ENCODE measurements at places on chromosomes 4 and X.

GRCh38 chr4:26907731-26908599 lies 47.3 kb downstream of the STIM2 start:
- no peak for DNase-seq

GRCh38 chr4:72505314-72505744 lies 63.7 kb downstream of the ADAMTS3 start:
- peak; percentile 82 for DNase-seq

- peak; percentile 4 for DNase-seq
These were observed 329.5 kb downstream of the KCTD8 start for GRCh38 chr4:44118971-44119680.

DNA sequence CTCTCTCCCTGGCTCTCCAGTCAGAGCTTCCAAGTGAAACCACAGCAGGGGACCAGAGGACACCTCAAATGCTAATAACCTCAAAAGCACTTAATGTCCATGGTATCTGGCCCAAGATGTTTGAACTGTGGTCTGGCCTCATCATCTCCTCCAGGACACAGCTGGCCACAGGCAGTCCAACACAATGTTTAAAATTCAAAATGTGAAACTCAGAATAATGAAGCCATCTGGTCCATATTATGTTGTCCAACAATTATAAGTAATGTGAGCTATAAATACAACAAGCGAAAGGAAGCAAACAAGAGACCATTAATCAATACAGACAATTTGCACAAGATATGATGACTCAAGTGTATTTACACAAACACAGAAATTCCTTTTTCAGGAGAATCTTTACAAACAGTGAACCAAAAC lies 90.7 kb upstream of the S100G start:
- DNase-seq, result no peak
